Ovary (tissue), 10 donors: ENCODE measurements at places on chromosomes 7 and 10.

GRCh38 chr7:14179781-14180180, 190.3 kb upstream of the ETV1 start:
- no peak for DNase-seq

GRCh38 chr10:48735836-48736390, 51.2 kb downstream of the WDFY4 start:
- no peak for DNase-seq

DNA sequence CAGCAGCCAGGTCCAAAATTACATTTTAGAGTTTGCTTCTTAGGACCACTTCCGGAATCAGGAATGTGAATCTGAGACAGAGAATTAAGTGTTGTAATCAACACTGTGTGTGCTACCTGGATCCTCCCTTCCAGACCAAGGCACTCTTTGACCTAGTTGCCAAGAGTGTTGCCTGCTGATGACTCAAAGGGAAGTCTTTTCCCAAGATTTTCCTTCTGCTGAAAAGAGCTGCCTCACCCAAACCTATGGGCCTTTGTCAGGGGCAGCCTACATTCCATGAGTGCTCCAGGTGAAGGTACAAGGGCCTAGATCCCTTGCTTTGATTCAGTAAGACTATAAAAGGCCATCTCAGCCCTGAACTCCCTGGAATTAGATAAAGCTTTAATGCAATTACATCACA, 712.5 kb upstream of the ANKRD30A start:
- DNase-seq = no peak

DNA sequence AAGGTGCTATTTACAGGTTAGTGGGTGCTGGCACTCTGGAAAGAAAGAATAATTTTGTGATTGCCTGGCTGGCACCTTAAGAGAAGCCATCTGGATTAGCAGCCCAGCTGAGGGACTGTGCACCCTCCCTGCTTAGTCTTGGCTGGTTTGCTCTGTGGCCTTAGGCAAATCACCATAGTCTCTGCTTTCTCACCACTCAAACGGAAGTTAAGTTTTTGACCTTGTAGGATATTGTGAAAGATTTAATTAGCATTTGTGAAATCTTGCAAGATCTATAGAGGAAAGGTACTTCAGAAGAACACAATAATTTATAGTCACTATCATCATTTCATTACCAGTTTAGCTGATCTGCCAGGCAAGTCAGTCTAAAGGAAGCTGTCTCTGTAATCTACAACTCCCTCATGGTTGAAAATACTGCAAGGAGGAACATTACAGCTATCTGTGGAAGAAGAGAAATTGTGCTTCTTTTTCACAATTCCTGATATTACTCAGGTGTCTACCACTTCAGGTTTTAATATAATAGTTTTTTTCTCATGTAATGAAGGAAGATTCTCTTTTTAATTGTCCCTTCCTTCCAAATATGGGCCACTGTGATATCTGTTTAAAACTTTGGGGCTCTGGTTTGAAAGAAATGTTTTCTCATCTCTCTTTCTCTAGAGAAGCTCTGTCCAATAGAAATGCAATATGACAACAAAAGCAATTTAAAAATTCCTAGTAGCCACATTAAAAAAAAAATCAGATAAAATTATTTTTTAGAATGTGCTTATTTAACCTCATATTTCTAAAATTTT, 219.6 kb downstream of the PTEN start:
- no peak for DNase-seq

GRCh38 chr7:68245688-68246087, 1249.1 kb downstream of the TYW1 start:
- DNase-seq = no peak

DNA sequence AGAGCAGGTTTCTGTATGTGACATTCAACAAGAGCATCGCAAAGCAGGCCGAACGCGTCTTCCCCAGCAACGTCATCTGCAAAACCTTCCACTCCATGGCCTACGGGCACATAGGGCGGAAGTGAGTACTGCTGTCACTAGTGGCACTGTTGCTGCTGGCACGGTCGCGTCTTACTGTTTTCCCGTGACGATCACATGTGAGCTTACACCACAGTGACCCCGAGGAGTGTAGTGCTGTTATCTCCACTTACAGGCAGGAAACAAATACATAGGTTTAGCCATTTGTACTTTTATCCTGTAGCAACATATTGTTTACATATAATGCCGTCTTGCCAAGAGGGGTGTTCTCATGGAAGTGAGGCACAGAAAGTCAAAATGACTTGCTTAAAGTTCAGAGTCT, 25.4 kb downstream of the FBH1 start:
- DNase-seq = no peak
